BJ (cell line): ENCODE measurements at places on chromosomes 3 and 15. TPM values are rescaled to one million over a fixed set of nuclear protein-coding genes. Genes with fewer than 3 reads are reported as not detected.

DNA sequence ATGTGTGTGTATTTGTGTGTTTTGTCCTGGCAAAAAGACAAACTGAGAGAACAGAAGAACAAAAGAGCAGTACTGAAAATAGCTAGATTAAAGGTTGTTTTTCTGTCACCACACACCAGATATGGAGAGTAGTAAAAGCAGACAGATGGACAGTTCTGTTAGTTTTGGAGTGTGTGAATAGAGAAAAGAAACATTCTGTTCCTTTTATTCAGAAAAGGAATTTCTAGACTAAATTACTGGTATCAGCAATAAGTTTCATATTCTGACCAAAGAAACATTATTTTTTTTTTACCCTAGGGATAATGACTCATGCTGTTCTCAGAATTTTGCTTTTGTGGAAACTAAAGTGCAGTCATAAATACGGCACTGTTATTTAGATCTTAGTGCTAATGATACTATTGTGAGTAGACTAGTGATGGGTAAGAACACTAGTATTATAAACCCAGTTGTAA is 32.9 kb downstream of the PIK3CA start:
- no peak for DNase-seq

GRCh38 chr15:100926971-100927756 is 8.0 kb downstream of the LRRK1 start:
- no peak for DNase-seq

GRCh38 chr15:41573396-41573795 is 14.4 kb downstream of the TYRO3 start:
- no peak for DNase-seq

GRCh38 chr3:179098388-179099077 is 26.9 kb upstream of the ZMAT3 start:
- DNase-seq, result no peak

GRCh38 chr3:77296527-77296926 is 256.6 kb downstream of the ROBO2 start:
- no peak for DNase-seq

GRCh38 chr3:85304360-85304964 is 345.7 kb downstream of the CADM2 start:
- no peak for DNase-seq

GRCh38 chr3:127712461-127712860 is 39.7 kb downstream of the ABTB1 start:
- DNase-seq, result no peak

DNA sequence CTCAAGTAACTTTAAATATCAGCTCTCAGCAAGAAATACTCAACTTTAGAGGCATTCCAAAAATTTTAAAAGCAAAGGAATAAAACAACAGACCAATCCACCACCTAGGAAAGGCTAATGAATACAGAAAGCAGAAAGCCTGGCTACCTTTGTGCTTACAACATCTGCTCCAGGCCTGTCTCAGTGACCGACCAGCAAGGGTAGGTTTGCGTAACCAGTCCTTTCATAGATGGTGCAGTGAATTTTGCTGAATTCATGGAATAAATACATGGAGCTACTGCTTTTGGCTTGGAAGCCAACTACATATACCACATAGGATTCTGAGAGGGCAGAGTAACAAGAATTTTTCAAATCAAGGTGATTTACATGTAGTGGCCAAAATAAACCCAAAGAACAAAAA is 27.2 kb downstream of the ETV5 start:
- no peak for DNase-seq

- peak; percentile 40 for DNase-seq
These were observed 619.0 kb downstream of the MECOM start for GRCh38 chr3:169044331-169045113.

GRCh38 chr15:96406291-96406690 is 75.8 kb downstream of the NR2F2 start:
- no peak for DNase-seq

DNA sequence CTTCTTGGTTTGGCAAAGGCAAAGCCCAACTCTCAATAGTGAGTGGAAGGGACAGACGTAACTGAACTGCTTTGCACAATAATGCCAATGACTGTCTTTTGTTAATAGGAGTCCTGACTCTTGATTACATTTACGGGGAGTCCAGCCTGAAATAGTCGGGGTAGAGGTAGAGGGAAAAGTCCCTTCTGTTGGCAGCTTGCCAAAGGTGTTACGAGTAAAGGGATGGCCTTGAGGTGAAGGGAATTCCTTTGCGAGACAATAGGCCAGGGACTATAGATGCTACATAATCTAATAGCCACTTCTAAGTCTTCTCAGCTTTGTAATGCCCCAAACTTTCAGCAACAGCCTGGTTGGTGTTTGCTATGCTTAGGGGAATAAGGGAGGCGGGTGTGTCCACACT is 2.2 kb upstream of the SENP2 start:
- no peak for DNase-seq

- DNase-seq, result no peak
These were observed 296.4 kb downstream of the TUSC7 start for GRCh38 chr3:117005911-117006522.

DNA sequence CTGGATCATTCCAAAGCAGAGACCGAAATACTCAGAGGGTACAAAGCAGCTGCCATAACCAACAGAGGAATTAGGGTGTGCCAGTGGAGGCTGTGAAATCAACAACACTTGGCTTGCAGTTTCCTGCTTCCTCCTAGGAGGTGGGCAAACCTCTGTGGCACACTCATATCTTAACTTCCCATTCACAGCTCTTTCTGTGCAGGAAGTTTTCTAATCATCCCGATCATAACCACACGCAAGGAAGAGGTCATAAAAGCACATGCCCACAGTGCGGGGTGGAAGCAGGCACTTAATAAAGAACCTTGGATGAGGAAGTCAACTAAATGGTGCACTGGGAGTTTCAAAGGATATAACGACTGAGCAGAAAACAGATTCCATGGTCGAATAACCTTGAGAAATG is 5.1 kb downstream of the SCAMP2 start:
- no peak for DNase-seq

- DNase-seq, result no peak
These were observed 15.2 kb upstream of the EID1 start for GRCh38 chr15:48862705-48863104.

PGBD4 gene
- 0.77 and 1.3 TPM in 2 replicates for polyA plus RNA-seq

DUOX1 gene
- polyA plus RNA-seq, result 0.09 TPM in 1 of 2 replicates, not detected in the other

DUOXA2 gene
- not detected in 2 replicates for polyA plus RNA-seq

THAP10 gene
- 2.8 and 3.8 TPM in 2 replicates for polyA plus RNA-seq
